ENCODE measurements at places on chromosomes 6 and 20. TPM values are rescaled to one million over a fixed set of nuclear protein-coding genes. Genes with fewer than 3 reads are reported as not detected.

Gene NOX3
- not detected for total RNA-seq

Gene ZNF165
- total RNA-seq = 0.97 TPM

Gene MAFB
- not detected for total RNA-seq

Gene LIME1
- total RNA-seq = 165 TPM

Gene BMP2
- not detected for total RNA-seq

Gene PAX1
- not detected for total RNA-seq

Gene DCDC2
- not detected for total RNA-seq

- peak overlapping the region; percentile 35 for H3K27ac ChIP-seq
- H3K4me3 ChIP-seq = no peak overlapping the region
- no peaks in the 10 kb centered on the region for H3K27me3 ChIP-seq
- peaks cover 6% of the 10 kb centered on the region for H3K36me3 ChIP-seq
Measured at GRCh38 chr6:157898169-157898568, 75.1 kb downstream of the SNX9 start.

DNA sequence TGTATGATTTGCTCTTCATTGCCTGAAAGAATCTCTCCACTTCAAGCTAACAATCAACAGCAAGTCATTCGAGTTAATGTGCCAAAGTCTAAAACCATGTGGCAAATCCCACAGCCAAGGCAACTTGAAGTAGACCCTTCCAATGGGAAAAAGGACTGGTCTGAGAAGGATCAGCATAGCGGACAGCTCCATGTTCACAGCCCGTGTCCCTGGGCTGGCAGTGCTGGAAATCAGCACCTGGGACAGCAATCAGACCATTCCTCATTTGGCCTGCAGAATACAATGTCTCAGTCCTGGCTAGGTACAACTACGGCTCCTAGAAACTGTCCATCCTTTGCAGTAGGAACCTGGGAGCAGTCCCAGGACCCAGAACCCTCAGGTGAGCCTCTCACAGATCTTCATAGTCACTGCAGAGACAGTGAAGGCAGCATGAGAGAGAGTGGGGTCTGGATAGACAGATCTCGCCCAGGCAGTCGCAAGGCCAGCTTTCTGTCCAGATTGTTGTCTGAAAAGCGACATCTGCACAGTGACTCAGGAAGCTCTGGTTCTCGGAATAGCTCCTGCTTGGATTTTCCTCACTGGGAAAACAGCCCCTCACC is 1.1 kb downstream of the GJA10 start:
- peaks cover 2% of the 10 kb centered on the region for H3K4me1 ChIP-seq
- peak; percentile 35 for DNase-seq
- no peaks in the 10 kb centered on the region for H3K36me3 ChIP-seq
- H3K27ac ChIP-seq = no peak overlapping the region

DNA sequence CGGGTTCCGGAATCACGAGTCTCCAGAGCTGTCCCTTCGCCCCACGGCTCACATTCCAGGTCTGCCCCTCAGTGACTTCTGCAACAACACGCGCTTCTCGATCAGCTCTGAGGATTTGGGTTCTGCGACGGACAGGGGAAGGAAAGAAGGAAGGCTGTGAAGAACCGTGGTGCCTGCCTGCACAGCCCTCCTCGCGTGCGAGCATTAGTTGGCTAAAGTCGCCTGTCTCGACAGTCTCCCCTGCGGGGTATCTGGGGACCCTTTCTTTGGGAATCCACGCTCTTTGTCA is 23.1 kb downstream of the VPS52 start:
- peaks cover 4% of the 10 kb centered on the region for H3K27me3 ChIP-seq
- H3K4me3 ChIP-seq = peak overlapping the region; percentile 88
- no peak for DNase-seq
- peak overlapping the region; percentile 92 for H3K27ac ChIP-seq

DNA sequence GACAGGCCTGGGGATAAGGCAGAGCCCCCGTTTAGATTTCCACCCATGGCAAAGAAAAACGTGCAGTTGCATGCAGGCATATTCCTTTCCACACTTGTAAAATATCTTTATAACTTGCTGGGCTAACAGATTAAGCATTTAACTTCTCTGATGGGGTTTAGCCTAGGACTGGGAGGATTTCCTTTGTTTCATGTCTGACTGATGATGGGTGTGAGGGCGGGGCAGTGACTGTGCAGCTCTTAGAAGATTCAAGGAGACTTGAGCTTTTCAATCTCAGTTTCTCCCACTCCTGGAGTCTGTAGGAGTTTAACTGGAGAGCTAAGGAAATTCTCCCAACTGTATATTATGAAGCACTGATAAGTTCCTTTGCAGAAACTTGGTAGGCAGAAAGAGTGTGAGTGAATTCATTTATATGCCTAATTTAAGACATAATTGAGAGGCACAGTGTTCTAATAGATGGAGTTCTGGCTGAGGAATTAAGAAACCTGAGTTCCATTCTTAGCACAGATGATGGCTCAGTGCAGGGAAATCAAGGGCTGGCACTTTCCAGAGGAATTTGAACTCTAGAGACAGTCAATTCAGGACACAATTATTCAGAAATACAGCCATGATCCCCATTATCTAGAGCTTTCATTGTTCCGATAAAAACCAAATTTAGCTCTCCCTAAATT is 214.6 kb upstream of the CNR1 start:
- no peak overlapping the region for H3K4me3 ChIP-seq
- no peak overlapping the region for H3K27ac ChIP-seq
- H3K36me3 ChIP-seq = no peaks in the 10 kb centered on the region
- H3K27me3 ChIP-seq = no peaks in the 10 kb centered on the region
- DNase-seq = no peak
- no peaks in the 10 kb centered on the region for H3K4me1 ChIP-seq

GRCh38 chr6:14789996-14790395 is 455.9 kb upstream of the JARID2 start:
- H3K4me1 ChIP-seq = peaks cover 17% of the 10 kb centered on the region
- DNase-seq = no peak
- H3K36me3 ChIP-seq = no peaks in the 10 kb centered on the region

GRCh38 chr6:170420791-170421776 is 114.5 kb downstream of the FAM120B start:
- H3K27ac ChIP-seq = no peak overlapping the region
- no peaks in the 10 kb centered on the region for H3K36me3 ChIP-seq
- no peaks in the 10 kb centered on the region for H3K4me1 ChIP-seq
- H3K27me3 ChIP-seq = peaks cover 22% of the 10 kb centered on the region
- H3K4me3 ChIP-seq = no peak overlapping the region

DNA sequence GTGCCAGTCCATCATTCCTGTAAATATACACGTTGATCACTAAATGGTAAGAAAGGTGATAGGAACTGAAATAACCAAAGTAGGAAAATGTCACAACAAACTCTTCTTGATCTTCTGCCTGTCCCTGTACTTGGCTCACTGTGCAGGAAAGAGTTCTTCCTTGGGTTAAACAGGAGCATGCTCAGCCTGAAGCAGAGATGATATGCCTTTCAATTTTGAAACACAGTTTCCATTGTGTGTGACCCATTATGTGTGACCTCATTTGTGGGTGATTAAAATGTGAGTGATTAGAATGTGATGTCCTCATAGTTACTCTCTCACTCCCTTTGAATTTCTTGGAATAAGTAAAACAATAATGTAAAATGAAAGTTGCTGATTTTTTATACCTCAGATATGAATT is 427.2 kb upstream of the AGPAT4 start:
- DNase-seq = no peak
- H3K27me3 ChIP-seq = no peaks in the 10 kb centered on the region
- no peaks in the 10 kb centered on the region for H3K36me3 ChIP-seq
- no peak overlapping the region for H3K4me3 ChIP-seq
- H3K27ac ChIP-seq = no peak overlapping the region

- no peak for DNase-seq
Measured at GRCh38 chr20:44031781-44032582, 117.3 kb downstream of the TOX2 start.

- H3K4me1 ChIP-seq = no peaks in the 10 kb centered on the region
- DNase-seq = no peak
- no peaks in the 10 kb centered on the region for H3K27me3 ChIP-seq
- H3K4me3 ChIP-seq = no peak overlapping the region
Measured at GRCh38 chr6:45880159-45880558, 135.5 kb downstream of the CLIC5 start.

DNA sequence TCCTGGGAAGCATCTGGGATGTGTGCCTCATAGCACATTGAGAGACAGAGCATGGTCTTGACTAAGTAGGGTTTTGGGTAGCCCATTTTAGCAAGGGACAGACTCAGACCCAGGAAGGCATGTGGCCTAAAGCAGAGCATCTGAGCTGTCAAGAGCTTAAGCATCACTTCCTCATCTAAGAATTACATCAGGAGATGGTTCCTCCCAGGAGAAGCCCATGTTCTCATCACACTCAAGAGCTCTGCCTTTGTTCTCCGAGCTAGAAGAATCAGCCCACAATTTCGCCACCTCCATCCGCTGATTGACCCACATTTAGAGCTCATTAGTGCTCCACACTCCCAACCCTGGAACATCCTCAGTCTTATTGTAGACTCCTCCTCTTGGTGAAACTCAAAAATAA is 68.3 kb downstream of the NPEPL1 start:
- H3K27ac ChIP-seq = no peak overlapping the region
- no peaks in the 10 kb centered on the region for H3K36me3 ChIP-seq
- H3K4me1 ChIP-seq = peaks cover 8% of the 10 kb centered on the region
- H3K27me3 ChIP-seq = peaks cover 45% of the 10 kb centered on the region
- H3K4me3 ChIP-seq = no peak overlapping the region
- no peak for DNase-seq

DNA sequence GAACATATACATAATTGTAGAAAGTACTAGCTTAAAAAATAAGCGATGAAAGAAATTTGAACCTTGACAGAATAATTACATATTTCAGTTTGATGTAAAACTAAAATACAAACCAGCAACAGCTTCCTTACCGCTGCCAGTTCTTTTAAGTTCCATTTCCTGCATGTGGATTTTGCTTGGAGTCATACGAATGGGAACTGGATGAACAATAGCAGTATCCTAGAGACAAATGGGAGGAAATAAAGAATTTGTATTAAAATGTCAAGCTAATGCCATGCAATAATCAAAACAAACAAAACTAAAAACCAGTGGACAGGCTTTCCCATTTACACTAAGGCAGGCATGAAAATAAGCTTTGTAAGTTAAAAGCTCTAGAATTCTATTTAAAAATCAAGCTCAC is 67.1 kb downstream of the REPS1 start:
- H3K4me1 ChIP-seq = no peaks in the 10 kb centered on the region
- peaks cover 12% of the 10 kb centered on the region for H3K36me3 ChIP-seq
- no peak for DNase-seq

- H3K4me1 ChIP-seq = peaks cover 56% of the 10 kb centered on the region
- DNase-seq = no peak
- H3K27ac ChIP-seq = peak overlapping the region; percentile 51
- no peak overlapping the region for H3K4me3 ChIP-seq
- H3K36me3 ChIP-seq = peaks cover 30% of the 10 kb centered on the region
- H3K27me3 ChIP-seq = no peaks in the 10 kb centered on the region
Measured at GRCh38 chr20:46359233-46359751, 47.1 kb downstream of the ELMO2 start.

GRCh38 chr20:57126481-57127092 is 139.9 kb downstream of the BMP7 start:
- H3K27ac ChIP-seq = no peak overlapping the region
- no peaks in the 10 kb centered on the region for H3K36me3 ChIP-seq
- peaks cover 8% of the 10 kb centered on the region for H3K4me1 ChIP-seq
- DNase-seq = no peak
- no peak overlapping the region for H3K4me3 ChIP-seq
- H3K27me3 ChIP-seq = no peaks in the 10 kb centered on the region

GRCh38 chr20:5910186-5910585 is 40.1 kb downstream of the TRMT6 start:
- no peak overlapping the region for H3K4me3 ChIP-seq
- DNase-seq = no peak
- H3K27ac ChIP-seq = no peak overlapping the region
- peaks cover 5% of the 10 kb centered on the region for H3K4me1 ChIP-seq
- H3K36me3 ChIP-seq = no peaks in the 10 kb centered on the region

DNA sequence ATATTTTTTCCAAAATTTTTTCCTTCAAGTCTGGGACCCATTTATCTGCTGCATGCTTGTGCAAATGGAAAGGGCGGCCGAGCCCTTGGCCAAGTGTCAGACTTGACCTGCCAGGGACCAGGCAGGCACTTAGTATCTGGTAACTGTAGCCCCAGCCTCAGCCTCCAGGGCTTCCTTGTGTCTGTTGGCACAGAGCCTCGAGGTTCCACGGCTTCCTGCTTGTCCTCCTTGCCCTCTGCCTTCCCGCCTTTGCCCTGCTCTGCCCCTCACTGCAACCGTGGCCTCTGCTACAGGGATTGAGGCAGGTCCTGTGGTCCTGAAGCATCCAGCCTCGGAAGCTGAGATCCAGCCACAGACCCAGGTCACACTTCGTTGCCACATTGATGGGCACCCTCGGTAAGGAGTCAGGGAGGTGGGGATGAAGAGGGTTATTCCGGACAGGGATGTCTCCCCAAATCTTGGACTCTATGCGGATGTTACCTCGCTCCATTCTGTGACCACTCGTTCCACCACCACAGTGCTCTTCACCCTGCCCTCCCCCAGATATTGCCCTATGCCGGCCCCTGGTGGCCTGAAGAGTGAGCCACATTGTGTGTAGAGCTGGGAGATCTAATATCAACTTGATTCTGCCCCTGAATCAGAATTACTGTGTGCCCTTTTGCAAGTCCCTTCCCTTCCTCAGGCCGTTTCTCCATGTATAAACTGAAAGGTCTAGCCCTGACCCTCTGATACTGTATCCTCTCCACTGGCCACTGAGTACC is 41.5 kb upstream of the SRF start:
- no peaks in the 10 kb centered on the region for H3K4me1 ChIP-seq
- no peak overlapping the region for H3K4me3 ChIP-seq
- no peaks in the 10 kb centered on the region for H3K27me3 ChIP-seq
- peak; percentile 28 for DNase-seq
- no peak overlapping the region for H3K27ac ChIP-seq
- no peaks in the 10 kb centered on the region for H3K36me3 ChIP-seq

DNA sequence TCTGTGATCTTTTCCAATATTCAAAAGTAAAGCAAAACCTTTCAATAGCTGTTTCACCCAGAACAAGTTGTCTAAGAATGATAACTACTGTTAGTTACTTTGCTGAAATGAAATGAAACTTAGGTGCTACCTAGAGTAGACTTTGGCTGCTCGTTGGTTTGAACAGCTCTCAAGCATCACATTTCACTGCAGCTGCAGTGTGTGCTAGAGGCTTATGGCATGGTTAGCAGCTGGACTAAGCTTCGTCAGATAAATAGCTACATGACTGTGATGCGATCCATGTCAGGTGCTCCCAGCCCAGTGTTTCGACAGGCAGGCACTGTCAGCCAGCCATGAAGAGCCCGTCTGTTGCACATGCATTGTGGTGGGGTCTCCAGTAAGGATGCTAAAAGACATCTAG is 201.1 kb downstream of the TFAP2B start:
- H3K4me3 ChIP-seq = no peak overlapping the region
- no peaks in the 10 kb centered on the region for H3K36me3 ChIP-seq
- no peak overlapping the region for H3K27ac ChIP-seq
- no peaks in the 10 kb centered on the region for H3K4me1 ChIP-seq
- DNase-seq = no peak
- H3K27me3 ChIP-seq = no peaks in the 10 kb centered on the region

DNA sequence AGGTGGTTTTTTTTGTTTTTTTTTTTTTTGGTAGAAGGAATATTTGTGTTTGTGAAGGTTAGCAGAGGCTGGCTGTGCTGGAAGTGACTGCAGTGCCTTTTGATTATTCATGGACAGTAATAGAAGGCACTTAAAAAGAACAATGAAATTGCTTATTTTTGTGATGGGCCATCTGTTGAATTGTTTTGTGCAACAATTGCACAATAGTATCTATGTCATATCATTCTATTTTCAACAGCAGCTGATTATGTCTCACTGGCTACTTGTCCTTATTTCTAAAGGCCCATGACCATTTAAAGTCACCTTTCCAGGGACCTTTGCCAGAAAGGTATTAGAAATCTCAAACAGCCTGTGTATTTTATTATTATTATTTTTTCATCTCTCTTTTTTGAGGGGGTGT is 70.6 kb downstream of the AFG1L start:
- no peak for DNase-seq
- no peaks in the 10 kb centered on the region for H3K36me3 ChIP-seq
- H3K27ac ChIP-seq = no peak overlapping the region
- peaks cover 3% of the 10 kb centered on the region for H3K4me1 ChIP-seq
- no peaks in the 10 kb centered on the region for H3K27me3 ChIP-seq
